ENCODE measurements at places on chromosomes 1 and 21.

DNA sequence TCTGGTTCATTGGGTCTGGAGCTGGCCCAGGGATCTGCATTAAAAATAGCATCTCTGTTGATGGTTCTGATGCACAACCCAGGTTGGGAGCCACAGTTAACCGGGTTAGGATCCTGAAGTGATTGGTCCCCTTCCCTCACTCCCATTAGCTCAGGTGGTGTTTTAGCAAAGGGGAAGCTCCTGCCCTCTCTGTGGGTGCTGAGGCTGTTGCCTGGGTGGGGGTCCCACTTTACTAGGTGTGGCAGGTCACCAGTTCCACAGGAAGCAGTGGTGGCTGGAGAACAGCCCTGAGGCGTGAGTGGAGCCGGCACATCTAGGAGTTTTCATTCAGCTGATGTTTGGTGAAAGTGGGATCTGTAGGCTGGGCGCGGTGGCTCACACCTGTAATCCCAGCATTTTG is 86.5 kb downstream of the MAN1C1 start:
- no peak for DNase-seq

GRCh38 chr1:200021577-200022238 is 5.8 kb upstream of the NR5A2 start:
- DNase-seq, result no peak

- DNase-seq, result no peak
Measured at GRCh38 chr1:216815260-216816131, 92.3 kb upstream of the ESRRG start.

GRCh38 chr1:20726932-20727745 is 5.4 kb downstream of the SH2D5 start:
- DNase-seq, result no peak
